NCI-H1694 (cell line): ENCODE measurements at places on chromosomes 3 and 15.

DNA sequence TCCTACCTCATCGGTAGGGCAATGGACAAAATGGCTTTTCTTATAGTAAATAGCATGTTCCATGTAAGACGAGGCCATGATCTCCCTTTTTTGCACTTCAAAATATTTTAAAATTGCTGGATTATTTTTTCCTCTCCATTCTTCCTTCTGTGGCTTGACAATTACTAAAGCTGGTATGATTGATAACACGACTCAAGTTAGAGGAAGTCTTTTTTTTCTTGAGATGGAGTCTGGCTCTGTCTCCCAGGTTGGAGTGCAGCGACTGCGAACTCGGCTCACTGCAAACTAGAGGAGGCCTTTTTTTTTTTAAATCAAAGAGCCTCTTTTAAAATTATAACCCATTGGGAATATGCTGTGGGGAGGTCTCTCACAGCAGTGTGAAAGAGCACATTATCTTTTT is 124.5 kb upstream of the TBL1XR1 start:
- no peak for DNase-seq

DNA sequence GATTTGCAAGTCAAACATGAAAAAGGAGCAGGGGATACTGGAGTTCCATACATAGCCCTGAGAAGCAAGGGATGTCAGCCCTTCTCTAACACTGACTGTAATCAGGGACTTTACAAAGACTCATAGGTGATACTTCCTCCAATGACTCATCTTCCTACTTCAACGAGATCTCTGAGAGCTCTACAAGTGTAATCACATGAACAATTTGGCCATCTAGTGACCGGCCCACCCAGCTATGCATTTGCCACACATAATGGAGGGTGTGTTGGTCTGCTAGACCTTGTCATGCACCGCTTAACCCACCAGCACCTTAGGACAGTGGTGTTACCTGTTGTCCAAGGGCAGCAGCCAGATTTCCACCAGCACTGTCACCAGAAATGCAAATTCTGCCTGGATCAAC is 75.3 kb downstream of the NCEH1 start:
- DNase-seq = no peak

- DNase-seq = no peak
Observed at GRCh38 chr15:51841406-51842040, 12.1 kb downstream of the TMOD3 start.

GRCh38 chr3:73094129-73094528 is 32.7 kb downstream of the EBLN2 start:
- no peak for DNase-seq

- no peak for DNase-seq
Observed at GRCh38 chr15:82768414-82769054, 37.3 kb downstream of the FSD2 start.

GRCh38 chr15:31606931-31607497 is 280.4 kb downstream of the KLF13 start:
- DNase-seq = no peak

- no peak for DNase-seq
Observed at GRCh38 chr15:39919748-39920509, at the start of gene GPR176. Gene GPR176, minus strand, starts transcription at chr15:39920266. Its CDS starts 240 bp downstream, at chr15:39920026.

DNA sequence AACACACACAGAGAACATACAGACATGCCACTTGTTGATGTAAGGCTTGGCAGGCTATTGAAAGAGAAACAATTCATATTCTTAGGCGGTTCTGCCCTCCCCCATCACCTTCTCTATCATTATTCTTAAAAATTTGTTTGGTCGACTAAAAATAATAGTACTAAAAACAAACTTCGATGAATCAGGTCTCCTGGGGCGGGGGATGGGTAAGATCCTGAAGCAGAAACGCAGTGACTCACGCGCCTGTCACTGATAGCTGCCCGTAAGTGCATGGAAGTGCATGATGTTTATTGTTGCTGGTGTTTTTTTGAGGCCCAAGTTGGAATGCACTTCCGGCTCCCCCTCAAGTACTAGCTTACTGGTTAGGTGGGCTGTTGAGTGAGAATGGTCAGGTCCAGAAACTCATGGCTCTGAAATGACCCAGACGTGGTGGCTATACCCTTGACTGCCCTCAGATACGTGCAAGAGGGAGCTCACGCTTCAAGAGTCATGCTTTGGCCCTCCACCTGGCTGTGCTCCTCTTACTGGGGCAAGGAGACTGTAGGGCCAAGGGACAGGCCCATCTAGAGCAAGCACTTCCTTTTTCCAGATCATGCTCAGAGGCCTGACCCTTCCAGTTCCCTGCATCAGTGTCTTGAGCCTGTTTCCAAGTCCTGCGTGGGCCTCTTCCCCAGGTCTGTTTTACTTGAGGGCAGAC is 10.9 kb downstream of the SMAD3 start:
- DNase-seq = no peak

GRCh38 chr3:101938262-101938847 is 89.0 kb downstream of the NFKBIZ start:
- no peak for DNase-seq

DNA sequence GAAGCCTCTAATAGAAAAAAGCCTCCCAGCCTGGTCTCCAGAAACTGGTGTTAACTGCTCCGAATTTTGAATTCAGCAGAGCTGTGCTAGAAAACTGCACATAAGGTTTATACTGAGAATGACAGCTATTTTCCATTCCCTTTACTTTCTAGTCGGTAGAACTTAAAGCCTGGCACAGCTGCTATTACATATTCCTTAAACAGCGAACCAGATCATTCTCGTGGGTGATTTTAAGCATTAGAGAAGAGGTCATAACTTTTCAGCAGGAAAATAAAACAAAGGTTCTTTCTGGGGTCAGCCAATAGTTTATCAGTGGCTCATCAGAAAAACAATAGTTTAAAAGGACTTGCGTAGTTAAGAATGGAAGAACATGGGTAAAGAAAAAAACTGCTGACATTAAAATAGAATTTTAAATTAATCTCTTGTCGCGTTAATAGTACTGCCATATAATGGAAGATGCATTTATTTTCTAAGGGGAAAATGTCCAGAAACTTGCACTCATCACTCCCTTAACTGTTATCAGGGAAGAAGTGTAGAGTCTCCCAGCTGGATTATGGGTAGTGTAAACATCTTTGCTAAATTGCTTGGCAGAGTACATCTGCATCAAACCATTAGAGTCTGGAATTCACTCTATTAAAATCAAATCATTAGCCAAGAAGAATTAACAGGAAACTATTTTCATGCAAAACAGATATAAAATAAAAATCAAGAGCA is 7.9 kb downstream of the VGLL4 start:
- no peak for DNase-seq

- no peak for DNase-seq
Observed at GRCh38 chr15:31360843-31361763, 34.5 kb downstream of the KLF13 start.

DNA sequence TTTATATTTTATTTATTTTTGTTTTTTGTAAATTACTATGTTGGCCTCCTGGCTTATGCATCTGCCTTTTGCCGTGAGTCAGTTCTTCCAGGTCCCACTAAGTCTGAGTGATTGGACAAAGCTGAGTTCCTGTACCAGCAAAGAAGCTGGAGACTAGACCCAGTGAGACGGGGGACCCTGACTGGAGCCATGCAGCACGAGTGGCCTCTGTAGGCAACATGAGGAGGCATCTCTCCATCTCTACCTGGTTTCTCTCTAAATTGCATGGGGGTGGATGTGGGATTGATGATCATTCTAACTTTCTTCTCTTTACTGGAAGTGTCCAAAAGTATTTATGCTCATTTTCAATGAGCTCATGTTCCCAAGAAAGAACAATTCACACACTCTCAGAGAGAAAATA is 155.3 kb upstream of the MRPL3 start:
- no peak for DNase-seq

- no peak for DNase-seq
Observed at GRCh38 chr3:44065311-44066094, 176.2 kb upstream of the TOPAZ1 start.

GRCh38 chr15:63636518-63637061 is 39.4 kb downstream of the FBXL22 start:
- DNase-seq = no peak

DNA sequence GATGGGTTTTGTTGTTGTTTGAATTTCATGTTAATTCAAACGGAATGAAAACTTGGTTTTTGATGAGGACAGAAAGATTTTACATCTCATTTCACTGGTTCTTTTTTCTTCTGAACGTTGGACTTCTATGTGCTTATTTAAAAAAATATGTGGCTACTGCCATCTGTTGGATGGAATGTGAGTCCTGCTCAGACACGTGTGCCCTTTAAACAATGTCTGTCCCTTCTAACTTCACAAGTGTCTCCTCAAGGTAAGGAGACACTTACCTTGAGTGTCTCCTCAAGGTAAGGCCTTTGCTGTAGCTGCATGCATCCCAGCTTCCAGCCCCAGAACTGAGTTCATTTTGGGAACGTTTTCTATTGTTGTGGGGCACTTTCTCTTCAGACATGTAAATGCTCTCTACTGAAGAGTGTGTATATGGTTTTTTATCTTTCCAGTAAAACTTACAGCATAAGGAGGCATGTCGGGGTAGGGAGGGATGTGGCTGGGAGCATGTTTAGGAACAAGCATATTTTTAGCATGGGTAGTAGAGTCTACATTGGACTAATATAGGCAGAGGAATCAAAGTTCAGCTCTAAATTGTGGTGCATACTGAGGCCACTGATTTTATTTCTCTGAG is 63.1 kb upstream of the UBE3A start:
- DNase-seq = no peak

GRCh38 chr15:68609629-68610028 is 30.8 kb downstream of the CORO2B start:
- DNase-seq = no peak

DNA sequence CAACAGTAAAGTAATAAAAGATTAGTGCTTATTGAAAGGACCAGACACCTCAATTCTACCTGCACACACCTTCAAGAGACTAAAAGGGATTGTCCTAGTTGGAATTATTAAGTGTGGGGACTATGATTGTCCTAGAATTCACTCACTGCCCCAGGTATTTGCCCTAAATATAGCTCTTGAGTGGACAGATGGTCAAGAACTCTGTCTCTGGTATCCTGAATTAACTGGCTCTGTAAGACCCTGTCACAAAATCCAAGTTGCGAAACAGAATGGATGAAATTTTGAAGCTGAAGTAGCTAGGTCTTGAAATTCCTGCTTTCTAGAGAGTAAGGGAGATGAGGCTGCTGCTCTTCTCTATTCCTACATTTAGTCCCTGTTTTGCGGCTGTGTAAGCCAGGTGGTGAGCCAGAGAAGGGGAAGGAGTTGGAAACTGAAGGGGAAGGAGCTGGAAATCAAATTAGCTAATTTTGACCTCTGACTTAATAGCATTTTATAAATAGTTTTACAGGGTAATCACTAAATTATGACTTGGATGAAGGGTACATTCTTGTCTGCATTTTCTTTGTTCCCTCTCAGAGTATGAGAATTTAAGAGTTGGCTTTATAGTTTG is 34.5 kb downstream of the KBTBD12 start:
- DNase-seq = no peak

DNA sequence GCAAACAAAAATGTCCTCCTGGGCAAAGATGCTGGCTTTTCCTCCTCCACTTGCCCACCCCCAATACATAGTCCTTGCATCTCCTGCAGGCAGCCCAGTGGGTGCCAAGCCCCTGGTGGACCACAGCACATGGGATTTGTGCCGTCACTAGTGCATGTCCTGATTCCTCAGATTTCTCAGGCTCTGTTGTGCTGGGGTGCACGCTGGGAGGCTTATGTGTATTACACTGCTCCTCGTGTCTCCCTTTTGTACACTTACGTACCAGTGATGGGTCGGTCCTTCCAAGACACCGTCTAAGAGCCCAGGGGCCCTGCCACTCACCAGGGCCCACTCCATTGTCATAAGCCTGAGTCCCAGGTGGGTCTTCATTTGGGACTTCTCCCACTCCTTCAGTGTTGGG is 70.1 kb downstream of the PLXNA1 start:
- no peak for DNase-seq

DNA sequence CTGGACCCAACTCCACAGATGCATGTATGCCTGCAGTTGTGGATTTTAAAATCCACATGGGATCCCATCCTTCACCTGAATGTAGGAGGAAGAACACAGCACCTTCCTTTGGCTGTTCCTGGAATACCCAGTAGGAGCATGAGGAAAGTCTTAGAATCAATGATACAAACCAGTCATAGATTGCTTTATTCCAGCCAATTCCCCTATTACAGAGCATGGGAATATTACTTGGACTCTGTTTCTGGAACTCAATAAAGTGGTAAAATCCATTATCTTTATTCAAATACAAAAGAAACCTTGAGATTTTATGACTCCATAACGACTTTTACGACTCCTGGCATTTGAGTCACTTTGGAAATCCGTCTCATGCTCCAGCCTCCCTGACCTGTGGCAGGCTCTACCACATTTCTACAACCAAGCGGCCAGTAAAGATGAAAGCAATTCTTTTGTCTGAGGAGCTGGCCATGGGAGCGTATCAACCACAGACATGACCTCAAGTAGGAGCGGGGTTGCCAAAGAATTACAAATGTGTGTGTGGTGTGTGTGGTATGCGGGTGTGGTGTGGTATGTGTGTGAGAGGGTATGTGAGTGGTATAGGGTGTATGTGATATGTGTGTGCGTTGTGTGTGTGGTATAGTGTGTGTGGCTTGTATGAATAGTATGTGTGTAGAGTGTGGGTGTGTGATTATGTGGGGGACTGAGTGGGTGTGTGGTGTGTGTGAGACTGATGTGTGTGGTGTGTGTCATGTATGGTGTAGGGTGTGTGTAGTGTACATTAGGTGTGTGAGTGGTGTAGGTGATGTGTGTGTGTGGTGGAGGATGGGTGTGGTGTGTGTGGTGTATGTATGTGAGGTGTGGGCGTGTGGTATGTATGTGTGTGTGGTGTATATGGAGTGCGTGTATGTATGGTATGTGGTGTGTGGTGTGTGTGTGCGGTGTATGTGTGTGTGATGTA is 40.0 kb downstream of the ARRDC4 start:
- DNase-seq = no peak

GRCh38 chr3:37564518-37564917 is 297.2 kb upstream of the CTDSPL start:
- DNase-seq = no peak

DNA sequence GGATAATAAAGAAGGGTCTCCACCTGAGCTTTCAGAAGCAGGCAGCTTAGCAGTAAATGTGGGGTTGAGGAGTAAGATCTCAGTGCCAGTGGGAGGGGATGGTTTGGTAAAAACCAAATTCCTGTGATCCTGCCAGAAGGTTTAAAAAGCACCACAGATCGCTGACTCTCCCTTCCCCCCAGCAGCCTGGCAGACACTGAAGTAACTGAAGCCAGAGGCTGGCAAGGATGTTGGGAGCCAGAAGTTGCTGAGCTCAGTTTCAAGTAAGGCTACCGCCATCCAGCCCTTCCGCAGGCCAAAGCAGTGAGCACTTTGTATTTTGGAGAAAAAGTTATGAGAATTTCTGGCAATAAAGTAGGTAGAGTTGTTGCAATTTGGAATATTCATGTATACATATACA is 246.4 kb downstream of the ZNF621 start:
- no peak for DNase-seq

GRCh38 chr3:43364926-43365325 is 78.6 kb downstream of the SNRK start:
- no peak for DNase-seq

DNA sequence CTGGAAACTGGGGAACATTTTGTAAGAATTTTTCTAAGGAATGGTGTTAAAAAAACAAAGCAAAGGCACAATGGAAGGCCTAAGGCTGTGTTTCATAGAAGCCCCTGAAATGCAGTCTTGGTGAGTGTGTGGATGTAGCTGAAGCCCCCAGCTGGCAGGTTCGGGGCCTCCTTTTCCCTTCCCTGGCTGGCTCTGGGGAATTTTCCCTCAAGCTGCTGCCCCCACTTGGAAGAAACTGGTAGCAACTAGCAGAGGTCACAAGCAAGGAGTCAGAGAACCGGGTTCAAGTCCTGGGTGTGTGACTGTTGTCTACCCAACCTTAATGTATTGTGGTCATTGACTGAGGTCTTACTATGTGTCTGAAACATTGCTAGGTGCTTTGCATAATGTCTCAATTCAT is 85.3 kb upstream of the MYZAP start:
- no peak for DNase-seq

GRCh38 chr15:85504749-85505676 is 124.6 kb downstream of the AKAP13 start:
- DNase-seq = peak; percentile 26
